ENCODE measurements at places on chromosomes 2 and 18.

DNA sequence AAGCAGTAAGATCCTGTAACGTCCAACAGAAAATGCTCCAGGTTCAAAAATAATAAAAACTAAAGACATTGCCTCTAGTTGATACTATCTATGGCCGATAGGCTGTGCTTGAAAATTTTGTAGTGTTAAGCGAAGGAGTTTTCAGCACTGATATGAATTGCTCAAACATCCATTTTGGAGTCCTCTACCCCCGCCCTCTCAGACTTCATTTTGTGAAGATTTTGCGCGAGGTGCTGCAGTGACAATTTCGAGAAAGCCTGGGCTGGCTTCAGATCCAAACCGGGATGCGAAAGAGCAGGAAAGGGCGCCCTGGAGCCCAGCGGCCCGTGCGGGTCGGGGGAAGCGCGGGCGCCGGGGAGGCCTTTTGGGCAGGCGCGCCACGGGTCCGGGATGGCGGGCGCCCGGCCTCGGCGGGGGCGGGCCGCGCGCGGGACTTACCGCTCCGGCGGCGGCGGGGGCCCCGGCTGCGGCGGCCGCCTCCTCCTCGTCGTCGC is 1.8 kb downstream of the SP3 start:
- DNase-seq, result peak; percentile 14

GRCh38 chr2:11072550-11072949 is 82.7 kb upstream of the SLC66A3 start:
- DNase-seq, result no peak

- no peak for DNase-seq
These were observed 629.6 kb upstream of the FANCL start for GRCh38 chr2:58870704-58871103.

- no peak for DNase-seq
These were observed 496 bp downstream of the SUCLG1 start for GRCh38 chr2:84458551-84459017.

DNA sequence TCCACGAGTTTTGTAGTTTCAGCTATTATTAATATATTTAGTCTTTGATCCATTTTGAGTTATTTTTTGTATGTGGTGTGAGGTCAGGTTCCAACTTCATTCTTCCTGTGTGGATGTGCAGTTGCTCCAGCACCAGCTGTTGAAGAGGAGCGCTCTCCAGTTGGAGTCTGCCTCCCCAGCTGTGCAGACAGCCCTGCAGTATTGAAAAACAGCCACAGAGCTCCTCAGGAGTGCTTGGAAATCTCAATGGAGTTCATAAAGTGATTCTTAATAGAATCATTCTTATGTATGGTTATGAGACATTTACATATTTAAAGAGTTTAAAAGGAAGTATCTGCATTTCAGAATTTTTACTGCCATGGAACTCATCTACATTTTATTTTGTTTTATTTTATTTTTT is 17.3 kb downstream of the DGKD start:
- DNase-seq, result no peak

GRCh38 chr18:67864677-67865340 is 348.3 kb upstream of the DSEL start:
- DNase-seq, result no peak

DNA sequence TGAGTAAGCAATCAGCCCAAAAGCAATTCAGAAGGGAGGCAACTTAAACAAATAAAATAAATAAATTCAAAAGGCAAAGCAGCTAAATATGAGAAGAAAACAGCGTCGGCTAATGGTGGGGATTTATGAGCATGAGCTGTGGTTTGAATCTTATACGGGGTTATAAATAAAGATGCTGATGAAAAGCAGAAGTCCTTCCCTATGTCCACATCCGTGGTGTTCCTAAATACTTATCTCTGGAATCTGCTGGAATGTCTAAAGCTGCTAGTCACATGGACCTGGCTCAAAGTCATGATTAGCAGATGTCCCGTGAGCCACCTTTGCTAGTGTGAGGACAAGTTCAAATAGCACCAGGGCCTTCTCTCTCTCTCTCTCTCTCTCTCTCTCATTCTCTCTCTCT is 33.8 kb downstream of the SMIM21 start:
- DNase-seq, result no peak

- DNase-seq, result no peak
These were observed 32.5 kb upstream of the MRPS9 start for GRCh38 chr2:105005181-105005951.

DNA sequence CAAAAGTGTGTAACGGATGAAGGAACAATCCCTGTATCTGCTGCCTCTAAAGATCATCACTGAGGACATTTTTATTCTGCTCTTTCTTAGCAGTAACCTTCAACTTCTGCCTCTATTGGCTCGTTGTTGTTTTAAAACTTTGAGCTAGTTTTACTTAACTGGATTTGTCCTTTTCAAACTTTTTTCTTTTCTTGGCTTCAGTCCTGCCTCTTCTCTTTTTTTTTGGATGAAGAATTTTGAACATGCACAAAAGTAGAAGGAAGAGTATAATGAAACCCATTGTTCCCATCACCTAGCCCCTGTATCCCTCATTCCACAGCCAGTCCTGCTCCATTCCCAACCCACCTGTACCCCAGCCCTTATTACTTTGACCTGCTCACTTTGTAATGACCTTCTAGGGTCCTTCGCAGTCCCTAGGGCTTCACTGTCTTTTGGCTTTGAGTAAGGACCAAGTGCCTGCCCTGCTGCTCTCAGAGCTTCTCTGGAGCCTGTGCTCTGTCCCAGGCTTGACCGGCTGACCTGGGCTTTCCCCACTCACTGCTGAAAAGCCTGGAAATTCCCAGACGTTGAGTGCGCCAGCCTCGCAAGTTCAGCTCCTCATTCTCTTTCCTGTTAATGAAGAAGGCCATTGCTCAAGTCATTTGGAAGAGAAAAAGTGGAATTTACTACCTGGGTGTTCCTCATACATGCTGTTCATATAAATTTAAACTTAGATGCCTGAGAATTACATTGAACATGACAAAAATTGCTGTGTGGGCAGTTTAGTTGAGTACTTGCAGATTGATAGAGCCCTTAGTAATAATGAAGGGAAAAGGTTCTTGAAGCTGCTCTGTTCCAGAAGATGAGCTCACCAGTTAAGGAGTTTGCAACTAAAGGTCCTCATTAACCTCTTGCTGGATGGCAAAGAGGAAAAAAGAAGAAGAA is 149.3 kb upstream of the ALPP start:
- no peak for DNase-seq

DNA sequence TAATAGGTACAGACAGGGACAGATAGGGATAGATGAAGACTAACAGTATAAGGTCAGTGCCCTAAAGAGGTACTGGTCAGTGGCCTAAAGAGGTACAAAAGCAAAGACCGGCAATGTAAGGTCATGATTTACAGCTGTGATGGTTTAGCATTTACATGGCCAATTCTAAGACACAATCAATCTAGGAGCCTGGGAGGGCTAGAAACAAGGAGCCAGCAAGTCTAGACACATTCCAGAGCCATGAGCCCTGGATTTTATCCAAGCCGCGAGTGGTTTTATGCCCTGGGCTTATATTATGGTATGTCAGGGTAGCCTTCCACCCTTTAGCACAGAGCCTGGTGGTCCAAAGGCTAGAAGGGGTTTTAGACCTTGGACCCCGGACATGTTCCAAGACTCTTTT is 124.2 kb downstream of the CBLN2 start:
- DNase-seq, result no peak

- no peak for DNase-seq
These were observed 121.5 kb upstream of the CREB1 start for GRCh38 chr2:207408086-207408794.

DNA sequence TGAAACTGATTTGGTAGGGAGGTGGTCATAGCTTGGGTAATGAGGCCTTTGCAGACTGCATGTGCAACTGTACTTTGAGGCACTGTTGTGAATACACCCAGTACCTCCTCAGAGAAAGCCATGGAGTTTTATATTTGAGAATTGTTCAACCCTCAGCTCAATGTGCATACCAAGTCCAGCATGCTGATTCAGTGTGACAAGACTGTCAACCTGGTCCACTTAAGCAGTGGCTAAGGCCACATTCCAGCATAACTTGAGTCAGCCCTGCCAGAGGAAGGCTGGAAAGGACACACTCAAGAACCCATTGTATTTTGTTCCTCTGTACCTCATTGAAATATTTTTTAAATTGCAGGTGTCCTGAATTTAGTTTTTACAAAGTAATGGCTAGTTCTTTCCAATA is 121.8 kb upstream of the HNMT start:
- no peak for DNase-seq
